ENCODE measurements at places on chromosomes 12 and 14.

DNA sequence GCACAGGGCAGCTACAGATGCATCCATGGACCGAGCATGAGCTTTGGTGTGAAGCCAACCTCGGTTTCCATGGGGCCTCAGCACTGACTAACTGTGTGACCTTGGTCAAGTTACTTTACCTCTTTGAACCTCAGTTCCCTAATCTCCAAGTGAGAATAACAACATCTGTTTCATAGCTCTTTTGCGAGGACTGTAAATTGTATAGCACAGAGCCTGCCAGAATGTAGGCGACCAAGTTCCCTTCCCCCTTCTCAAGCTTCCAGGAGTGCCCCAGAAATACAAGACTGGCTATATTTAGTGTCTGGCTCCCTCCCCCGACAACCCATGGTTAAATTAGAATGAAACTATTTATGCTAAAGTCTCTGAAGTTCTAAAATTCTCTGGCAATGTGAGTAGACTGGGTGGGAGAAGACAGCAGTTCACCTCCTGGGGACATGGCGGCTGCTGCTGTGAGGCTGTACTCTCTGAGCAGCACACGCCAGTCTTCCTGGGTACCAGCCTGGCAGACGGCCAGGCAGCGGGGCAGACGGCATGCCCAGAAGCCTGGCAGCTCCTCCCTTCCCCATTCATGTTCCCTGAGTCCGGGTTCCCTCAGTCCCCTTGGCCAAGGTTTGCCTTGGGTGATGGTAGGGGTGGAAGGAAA lies 22.0 kb upstream of the TMED10 start:
- DNase-seq = no peak

- peak; percentile 75 for DNase-seq
Observed at GRCh38 chr12:52884526-52885293, 20.2 kb downstream of the KRT8 start.

GRCh38 chr12:132713123-132713522 lies 2.5 kb downstream of the PGAM5 start:
- DNase-seq = no peak

DNA sequence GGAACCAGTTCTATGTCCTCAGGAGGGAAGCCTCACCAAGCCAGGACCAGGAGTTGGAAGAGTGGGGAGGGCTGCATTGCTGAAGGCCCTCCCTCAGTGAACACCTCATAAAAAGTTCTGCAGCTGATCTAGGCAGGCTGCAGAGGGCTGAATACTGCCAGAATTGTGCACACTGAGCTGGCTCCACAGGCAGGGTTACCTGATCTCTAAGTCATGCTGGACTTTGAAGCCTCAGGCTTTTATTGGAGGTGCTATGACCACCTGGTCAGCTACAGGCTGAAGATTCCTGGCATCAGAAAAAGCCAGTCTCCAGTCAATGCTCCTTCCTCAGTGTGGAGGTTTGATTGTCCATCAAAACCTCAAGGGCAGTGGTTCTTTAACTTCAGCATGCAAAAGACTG lies 39.7 kb downstream of the FOS start:
- DNase-seq = no peak

GRCh38 chr12:61188801-61189595 lies 1071.2 kb upstream of the USP15 start:
- DNase-seq = no peak

DNA sequence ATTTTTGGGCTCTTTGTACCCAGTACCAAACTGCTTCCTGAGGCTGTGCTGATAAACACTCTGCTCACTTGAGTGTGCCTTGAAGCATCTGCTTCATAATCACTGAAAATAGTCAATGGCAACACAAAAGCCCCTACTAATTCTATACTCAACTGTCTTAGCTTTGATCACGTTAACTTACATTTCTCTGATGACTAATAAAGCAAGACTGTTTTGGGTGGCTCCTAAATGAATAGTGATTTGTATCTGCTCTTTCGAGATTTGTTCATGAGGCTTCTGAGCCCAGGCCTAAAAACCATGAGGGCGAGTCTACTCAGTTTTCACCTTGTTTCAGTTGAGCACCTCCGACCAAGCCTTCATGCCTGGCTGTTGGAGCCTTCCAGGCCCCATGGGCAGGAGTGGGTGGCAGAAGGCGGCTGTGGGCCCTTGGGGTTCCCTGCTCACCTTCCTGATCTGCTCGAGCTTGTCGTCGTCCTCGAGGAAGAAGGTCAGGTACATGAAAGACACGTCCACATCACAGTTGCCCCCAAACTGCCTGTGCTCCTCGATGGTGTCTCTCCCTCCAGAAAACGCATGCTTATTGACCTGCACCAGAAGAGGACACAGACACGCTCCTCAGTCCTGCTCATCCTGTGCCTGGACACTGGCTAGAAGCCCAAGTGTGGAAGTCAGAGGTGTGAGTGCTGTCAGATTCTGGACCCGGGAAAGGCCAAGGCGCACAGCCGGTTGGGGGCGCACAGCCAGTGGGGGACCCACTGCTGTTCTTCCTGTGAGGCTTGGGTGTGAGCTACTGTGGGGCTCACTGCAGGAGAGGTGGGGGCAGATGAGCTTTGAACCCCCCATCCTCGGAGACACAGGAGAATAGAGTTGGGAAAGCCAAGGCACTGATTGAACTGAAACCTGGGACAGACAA lies 13.7 kb downstream of the SLC25A47 start:
- no peak for DNase-seq
